ENCODE measurements at places on chromosomes 1 and 21. TPM values are rescaled to one million over a fixed set of nuclear protein-coding genes. Genes with fewer than 3 reads are reported as not detected.

DNA sequence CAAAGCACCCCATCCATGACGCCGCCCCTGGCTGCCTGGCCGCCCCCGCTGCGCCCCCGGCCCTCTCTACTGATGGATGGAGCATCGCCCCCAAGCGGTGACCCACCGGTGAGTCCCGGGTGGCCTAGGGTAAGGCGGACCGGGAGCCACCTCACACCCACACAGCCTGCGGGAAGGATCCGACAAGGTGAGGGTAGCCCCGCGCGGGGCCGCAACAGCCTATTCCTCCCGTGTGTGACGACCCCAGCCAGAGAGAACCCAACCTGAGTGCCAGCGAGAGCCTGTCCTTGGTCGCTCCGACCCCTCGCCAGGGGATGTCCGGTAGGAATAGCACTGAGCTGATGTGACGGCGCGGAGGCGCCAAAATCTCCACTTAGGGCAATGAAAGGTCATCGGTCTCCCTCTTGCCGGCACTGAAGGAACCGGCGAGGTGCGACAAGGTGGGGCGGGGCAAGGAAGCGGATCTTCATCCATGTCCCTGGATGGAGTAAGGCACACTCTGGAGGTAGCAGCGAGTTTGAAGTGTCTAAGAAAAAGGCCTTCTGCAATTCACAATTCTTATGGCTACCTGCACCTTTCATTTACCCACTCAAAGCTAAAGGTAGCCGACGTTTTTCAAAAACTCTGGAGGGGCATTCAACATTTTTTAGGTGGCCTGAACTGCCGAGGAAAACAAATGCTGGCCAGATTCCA lies 19.7 kb upstream of the CHIA start:
- DNase-seq: no peak

- DNase-seq: no peak
Observed at GRCh38 chr1:63731117-63732043, 42.4 kb upstream of the ROR1 start.

GRCh38 chr1:10663678-10664035 lies 132.8 kb downstream of the CASZ1 start:
- peak; percentile 87 for DNase-seq

- peak; percentile 67 for DNase-seq
Observed at GRCh38 chr1:95287081-95287480, 53.1 kb downstream of the RWDD3 start.

- no peak for DNase-seq
Observed at GRCh38 chr1:226675715-226676357, 63.2 kb downstream of the ITPKB start.

DNA sequence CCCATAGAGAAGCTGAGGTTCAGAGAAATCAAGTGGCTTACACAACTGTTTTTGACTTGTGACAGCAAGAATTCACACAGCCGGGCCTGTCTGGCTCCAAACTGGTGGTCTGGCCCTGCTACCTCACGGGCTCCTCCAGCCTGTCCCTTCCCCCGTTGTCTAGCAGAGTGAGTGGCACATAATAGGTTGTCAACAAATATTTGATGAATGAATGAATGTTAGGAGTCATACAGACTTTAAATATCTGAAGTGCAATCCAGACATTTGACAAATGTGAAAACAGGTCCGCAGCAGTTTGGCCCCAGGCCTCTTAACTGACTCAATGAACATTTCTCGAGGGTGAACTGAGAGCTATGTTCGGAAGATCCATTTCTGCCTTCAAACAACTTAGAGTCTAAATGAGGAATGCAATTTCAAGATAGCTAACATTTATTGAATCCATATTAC lies 1.1 kb upstream of the RHOC start:
- no peak for DNase-seq

- peak; percentile 59 for DNase-seq
Observed at GRCh38 chr1:94514095-94514727, 27.3 kb downstream of the F3 start.

- no peak for DNase-seq
Observed at GRCh38 chr21:46051821-46052675, 45.9 kb upstream of the COL6A2 start.

DNA sequence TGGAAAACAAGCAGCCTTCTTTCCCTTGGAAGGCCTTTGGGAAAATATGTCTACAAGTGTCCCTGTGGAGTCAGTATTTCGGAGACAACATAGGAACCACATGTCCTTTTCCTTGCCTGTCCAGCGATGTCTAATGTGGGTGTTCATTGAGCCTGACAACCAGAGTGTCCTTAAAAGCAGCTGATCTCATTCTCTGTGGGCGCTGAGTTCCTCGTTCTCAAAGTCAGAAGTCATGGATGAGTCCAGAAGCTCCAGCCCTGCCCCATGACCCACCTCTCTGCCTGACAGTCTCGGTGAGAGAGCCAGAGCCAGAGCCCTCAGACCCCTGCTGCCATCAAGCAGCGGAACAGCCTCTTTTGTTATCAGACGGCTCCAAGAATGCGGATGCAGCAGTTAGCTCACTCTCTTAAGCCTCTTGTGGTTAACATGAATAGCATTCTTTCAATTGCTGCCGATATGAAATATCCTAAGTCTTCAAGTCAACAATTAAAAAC lies 329.2 kb downstream of the TGFB2 start:
- peak; percentile 54 for DNase-seq

GRCh38 chr1:193113258-193113991 lies 8.2 kb upstream of the GLRX2 start:
- DNase-seq: no peak

DNA sequence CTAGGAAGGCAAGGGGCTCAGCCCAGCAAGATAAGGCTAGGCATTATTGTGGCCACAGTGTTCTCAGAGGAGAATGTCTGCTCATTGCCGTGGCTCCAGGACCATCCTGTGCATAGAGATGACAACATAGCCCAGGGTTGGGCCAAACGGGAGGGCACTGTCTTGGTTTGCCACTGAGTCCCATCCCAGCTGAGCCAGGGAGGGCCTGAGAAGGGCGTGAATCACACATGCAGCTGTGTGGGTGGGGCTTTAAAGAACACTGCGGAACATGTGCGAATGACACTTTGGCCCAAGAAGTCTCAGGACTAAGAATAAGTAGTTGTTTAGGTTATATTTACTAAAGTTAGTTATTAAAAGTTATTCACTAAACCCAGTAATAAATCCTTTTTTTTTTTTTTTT lies 18.5 kb downstream of the CHAF1B start:
- DNase-seq: no peak

GRCh38 chr1:26538480-26539412 lies 9.2 kb downstream of the RPS6KA1 start:
- DNase-seq: no peak

GRCh38 chr1:32219022-32219421 lies 3.1 kb downstream of the TMEM234 start:
- DNase-seq: no peak

Gene KIRREL1
- total RNA-seq: 40.2 TPM

Gene MR1
- 13.7 TPM for total RNA-seq

Gene ILDR2
- 27.6 TPM for total RNA-seq

Gene SV2A
- 90.7 TPM for total RNA-seq
